ENCODE measurements at places on chromosomes 6 and 20. TPM values are rescaled to one million over a fixed set of nuclear protein-coding genes. Genes with fewer than 3 reads are reported as not detected.

The F13A1 gene
- polyA plus RNA-seq, result 0.45 TPM

The ITPR3 gene
- polyA plus RNA-seq, result 55.5 TPM

The TNF gene
- polyA plus RNA-seq, result 0.45 TPM

The SLC25A27 gene
- polyA plus RNA-seq, result not detected

GRCh38 chr20:50635676-50636600 is 55.4 kb downstream of the RIPOR3 start:
- DNase-seq, result peak; percentile 90

- peak; percentile 66 for DNase-seq
Observed at GRCh38 chr6:39892490-39893129, 41.7 kb downstream of the MOCS1 start.

DNA sequence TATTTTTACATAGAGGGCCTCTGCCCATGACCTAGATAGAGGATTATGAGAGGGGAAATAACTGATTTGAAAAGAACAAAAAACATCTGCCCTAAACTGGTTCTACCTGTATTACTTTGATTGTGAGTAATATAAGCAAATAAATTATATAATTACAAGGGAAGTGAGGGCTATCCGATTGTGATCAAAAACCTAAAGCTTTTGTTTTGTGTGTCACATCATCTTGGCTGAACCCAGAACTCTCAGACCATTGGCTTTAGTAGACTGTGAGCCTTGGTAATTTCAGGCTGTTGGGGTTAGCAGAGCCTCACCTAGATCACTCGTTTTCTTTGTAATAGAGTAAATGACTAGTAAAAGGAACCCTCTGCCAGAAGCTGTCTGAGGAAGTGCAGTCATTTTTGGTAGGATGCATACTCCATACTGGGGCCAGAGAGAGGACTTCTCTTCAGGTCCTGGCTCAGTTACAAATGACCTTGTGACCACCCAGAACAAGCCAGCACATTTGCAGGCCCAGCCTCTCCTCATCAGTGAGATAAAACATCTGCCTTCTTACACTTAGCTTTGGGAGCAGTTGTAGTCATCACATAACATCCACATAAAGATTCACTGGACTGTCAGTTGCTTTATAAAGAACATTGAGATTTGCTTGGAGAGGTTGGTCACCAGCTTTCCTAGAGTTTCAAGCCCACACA is 13.5 kb downstream of the STK35 start:
- DNase-seq, result peak; percentile 29

DNA sequence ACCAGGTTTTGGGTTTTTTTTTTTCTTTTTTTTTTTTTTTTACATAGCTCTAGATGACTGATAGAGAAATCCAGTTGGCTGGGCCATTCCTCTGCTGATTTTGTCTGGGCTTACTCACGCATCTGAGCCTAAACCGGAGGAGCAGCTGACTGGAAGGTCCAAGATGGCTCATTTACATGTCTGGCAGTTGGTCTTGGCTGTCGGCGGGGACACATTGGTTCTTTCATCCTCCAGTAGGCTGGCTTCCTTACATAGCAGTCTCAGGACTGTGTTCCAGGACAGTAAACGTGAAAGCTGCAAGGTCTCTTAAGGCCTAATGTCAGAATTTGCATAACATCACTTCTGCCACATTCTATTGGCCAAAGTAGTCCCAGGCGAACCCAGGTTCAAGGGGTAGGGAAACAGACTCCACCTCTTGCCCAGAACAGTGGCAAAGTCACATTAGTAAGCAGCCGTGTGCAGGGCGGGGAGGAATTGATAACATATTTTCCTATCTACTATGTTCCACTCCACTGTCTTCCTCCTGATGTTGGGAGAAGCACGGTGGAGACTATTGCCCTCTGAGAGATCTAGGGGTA is 87.0 kb downstream of the CDH22 start:
- no peak for DNase-seq

- DNase-seq, result no peak
Observed at GRCh38 chr6:75196081-75196687, 9.7 kb downstream of the COL12A1 start.

- no peak for DNase-seq
Observed at GRCh38 chr20:32637311-32637710, 36.4 kb downstream of the C20orf203 start.

- no peak for DNase-seq
Observed at GRCh38 chr20:23151008-23151703, 65.0 kb upstream of the CD93 start.

GRCh38 chr6:64054861-64055260 is 419.3 kb downstream of the PHF3 start:
- no peak for DNase-seq
